EL (cell line): ENCODE measurements at places on chromosomes 11 and 22.

DNA sequence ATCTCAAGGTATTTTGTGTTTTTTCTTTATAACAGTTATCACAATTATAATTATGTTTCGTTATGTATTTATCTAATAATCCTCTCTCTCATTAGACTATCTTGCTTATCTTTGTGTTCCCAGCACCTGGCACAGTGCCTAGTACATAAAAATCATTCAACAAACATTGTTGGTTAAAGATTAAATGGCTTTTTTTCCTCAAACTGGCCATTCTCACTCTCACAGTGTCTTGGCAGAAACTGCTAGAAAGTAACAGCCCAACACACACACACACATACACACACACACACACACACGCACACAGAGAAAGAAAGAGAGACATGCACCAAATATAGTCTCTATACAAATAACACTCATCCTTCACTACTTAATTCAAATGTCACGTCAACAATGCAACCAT, 36.8 kb downstream of the OR10A6 start:
- DNase-seq: no peak

DNA sequence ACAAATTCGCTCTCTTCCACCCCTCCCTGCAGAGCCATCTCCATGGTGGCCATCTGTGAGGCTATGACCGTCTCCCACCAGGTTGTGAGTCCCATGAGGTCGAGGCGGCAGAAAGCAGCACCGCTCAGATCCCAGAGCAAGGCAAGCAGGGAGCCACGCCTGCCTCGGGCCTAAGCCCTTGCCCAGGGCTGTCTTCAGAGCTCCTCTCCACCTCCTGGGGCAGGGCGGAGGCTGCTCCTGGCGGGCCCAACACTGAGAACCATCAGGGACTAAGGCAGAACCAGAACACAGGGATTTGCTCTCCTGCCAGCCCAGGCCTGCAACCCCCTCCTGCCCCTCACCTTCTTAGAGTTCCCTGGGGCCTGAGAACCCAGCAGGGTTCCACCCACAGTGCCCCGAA, 80.9 kb upstream of the WNT11 start:
- DNase-seq: no peak

- DNase-seq: no peak
These were observed 96.1 kb upstream of the BID start for GRCh38 chr22:17870407-17870806.

DNA sequence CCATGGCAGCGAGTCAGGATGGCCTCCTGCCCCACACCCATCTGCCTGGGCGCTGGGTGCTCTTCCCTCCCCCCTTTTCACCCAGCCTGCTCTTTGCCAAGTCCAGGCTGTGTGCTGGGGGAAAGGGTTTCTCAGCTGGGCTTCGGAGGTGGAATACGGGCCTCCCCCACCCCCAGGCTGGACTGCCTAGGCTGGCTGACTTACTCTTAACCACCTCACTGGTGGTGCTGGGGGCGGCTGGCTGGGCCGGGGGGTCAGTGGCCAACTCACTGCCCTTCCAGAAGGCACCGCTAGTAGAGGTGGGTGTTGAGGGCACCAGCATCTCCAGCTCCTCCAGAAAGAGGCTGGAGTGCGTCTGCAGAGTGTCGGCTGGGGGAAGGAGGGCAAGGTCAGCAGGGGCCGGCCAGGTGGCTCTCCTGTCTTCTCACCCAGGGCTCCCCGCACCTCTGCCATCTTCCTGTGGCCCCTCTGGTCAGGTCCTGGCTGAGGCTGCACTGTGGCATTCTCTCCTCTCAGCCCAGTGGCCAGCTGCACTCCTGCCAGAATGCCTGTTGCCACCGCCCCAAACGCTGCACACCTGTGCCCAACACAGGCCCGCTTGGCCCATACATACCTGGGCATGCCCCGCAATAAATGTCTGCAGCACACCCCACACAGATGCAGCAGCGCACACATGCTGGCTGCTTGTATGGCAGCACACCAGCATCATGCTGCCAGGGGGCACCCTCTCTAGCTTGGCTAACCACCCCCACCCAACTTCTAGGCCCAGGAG, 9.7 kb downstream of the PITPNM1 start:
- DNase-seq: no peak

DNA sequence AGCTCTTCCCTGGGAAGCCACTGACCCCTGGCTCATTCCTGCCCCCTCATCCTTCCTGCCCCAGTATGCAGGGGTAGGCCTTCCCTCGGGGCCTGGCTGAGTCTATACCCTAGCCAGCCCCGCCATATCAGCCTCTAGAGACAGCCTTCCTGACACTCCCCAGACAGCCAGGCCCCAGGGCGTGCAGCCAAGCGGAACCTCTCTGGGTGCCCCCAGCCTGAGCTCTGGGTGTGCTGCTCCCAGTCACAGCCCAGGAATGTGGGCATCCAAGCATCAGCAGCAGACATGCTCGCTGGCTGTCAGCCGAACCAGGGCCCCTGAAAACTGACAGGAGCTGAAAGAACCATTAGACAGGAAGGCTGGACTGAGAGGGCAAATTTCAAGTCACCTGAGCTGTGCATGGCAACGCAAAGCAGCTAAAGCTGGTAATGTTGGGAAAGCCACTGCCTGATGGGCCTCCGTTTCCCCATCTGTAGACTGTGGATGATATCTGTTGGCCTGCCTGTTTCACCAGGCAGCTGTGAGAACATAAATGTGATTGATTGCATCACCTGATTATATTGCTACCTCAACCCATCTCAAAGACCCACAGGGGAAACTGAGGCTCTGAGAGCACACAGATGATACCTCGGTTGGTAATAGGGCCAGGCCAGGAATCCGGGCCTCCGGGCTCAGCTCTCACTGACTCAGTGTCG, 93.2 kb downstream of the LRRC32 start:
- DNase-seq: peak; percentile 97

GRCh38 chr11:123509737-123510578, 79.9 kb downstream of the GRAMD1B start:
- peak; percentile 64 for DNase-seq

DNA sequence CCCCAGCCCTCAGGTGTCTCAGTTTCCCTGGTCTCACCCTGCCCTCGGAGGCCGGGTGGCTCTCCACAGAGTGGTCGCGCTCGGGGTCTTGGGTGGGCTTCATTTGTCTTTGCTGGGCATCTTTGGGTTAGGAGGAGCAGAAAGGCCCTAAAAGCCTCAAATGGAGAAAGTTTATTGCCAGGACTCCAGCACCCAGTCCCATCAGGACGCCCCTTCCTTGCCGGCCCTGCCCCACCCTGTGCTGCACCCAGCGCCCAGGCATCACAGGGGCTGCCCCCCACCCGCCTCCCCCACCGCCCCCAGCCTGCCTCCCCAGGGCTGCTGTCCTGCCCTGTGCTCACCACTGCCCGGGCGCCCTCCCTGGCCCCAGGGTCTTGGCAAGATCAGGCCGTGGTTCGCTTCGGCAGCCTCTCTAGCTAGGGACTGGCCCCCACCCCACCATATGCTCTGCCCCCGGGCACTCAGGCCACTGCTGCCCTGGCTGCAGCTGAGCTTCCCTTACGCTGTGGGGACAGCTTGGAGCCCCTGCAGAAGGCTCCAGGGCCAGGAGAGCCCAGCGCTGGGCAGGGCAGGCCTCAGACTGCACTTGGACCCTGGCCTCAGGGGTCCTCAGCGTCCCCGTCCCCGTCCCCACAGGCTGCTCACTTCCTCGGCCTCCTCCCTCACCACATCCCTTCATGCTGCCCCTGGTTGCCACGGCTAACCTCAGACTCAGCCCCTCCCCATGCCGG, 31.4 kb downstream of the MOB2 start:
- no peak for DNase-seq

DNA sequence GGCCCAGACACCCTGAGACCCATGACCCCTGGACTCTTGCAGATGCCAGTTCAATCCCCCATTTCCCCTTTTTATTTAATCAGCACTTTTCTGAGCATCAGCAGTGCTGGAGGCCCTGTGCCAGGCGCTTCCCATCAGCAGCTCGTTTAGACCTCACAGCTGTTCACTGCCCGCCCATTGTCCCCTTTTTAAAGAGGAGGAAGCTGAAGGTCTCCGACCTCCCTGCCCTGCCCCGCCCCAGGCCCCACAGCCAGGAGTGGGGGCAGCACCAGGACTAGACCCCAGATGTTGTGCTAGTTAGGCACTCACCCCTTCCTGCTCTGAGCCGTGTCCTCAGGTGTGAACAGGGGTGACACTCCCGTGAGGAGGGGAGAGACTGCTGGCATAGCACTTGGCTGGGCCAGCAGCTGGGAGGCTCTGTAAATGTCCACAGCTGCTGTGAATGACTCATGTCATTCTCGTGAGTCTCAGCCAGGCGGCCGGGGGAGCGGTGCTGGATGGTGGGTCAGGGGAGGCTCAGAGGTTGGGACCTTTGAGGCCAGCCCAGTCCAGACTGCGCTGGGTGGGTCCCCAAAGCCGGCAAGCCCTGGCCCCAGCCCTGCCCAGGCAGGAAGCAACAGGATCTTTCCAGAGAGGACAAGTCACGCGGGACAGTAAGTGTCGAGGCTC, 19.9 kb downstream of the EMID1 start:
- DNase-seq: peak; percentile 25

GRCh38 chr22:31742115-31742514, 7.8 kb downstream of the PRR14L start:
- peak; percentile 8 for DNase-seq

- DNase-seq: no peak
These were observed 19.5 kb upstream of the FLRT1 start for GRCh38 chr11:64015935-64016845.

- DNase-seq: no peak
These were observed 192.7 kb downstream of the OPCML start for GRCh38 chr11:133339495-133340140.

DNA sequence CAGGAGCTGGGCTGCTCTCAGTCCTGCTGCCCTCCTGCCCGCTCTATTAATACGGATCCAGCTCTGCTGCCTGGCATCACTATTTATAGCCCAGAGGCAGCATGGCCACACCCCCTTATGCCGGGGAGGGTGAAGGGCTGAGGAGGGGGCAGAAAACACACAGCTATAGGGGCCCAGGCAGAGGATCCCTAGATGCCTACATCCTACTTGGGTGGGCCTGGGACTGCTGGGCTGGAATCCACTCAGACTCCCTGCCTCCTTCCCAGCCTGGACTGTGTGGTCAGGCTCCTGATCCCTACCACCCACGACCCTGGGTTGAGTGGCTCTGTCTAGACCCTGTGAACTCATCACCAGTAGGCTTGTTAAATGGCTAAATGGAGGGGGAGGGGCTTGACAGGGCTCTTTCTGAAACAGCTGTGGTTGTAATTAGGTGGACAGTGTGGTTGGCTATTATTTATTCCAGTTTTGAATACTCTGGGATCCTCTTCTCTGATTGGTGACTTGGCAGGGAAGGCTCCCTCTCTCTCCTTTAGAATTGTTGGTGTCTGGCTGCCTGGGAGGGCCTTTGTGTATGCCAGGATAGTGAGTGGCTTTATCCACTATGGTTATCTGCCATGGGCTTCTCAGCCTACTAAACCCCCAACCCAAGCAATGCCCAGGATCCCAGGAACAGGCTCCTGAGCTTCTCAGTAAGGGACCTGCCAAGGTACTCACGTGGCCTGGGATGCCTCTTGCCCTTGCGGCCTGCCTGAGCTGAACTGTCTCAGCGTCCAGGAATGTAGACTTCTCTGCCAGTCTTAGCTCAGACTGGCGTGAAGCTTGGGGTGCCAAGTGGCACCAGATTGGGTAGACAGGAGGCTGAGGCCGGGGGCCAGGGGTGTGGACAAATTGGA, 15.2 kb downstream of the PHLDB1 start:
- peak; percentile 90 for DNase-seq

DNA sequence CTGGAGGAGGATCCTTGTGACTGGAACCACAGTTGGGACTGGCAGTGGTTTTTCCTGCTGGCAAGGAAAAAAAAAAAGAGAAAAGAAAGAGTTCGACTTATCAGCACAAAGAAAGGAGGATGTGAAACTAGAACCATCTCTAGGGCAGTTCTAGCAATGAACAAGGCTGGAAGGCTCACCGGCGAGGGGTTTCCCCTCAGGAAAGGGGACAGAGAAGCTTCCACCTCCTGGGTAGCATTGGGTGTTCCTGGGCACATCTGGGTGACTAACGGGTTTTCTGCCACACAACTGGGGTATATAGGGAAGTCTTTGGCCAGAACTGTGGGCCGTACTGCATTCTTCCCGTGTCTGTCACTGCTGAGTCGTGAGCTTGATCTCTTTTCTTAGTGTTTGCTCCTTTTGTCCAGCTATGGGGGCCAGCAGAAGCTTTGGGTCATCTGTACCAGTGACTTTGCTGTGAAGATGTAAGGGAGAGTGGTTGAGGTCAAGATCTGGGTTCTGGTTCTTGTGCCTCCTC, 109.4 kb upstream of the OR4B1 start:
- peak; percentile 70 for DNase-seq

- peak; percentile 92 for DNase-seq
These were observed 47.5 kb upstream of the SCUBE2 start for GRCh38 chr11:9138612-9139579.

DNA sequence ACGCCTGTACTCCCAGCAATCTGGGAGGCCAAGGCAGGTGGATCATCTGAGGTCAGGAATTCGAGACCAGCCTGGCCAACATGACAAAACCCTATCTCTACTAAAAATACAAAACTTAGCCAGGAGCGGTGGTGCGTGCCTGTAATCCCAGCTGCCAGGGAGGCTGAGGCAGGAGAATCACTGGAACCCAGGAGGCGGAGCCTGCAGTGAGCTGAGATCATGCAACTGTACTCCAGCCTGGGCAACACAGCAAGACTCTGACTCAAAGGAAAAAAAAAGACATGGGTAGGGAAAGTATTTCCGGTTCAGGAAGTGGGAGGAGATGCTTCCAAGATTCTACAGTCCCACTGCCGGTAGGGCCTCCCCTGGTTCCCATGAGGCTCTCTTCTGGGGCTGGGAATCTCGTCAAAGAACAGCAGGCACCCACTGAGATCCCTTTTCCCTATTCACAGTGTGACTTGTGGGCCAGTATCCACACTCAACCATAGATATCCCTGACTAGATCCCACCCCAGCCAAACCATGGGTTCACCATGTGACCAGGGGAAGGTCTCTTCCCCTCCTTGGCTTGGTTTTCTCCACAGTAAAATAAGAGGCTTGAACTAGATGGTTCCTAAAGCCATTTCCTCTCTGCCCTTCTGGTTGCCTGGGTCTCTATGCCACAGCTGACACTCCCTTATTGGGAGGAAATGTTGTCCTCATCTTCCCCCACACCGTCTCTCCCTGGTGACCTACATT, 443.3 kb downstream of the BUD13 start:
- DNase-seq: no peak

- peak; percentile 47 for DNase-seq
These were observed 2.5 kb upstream of the LRRC74B start for GRCh38 chr22:21042978-21043859.

DNA sequence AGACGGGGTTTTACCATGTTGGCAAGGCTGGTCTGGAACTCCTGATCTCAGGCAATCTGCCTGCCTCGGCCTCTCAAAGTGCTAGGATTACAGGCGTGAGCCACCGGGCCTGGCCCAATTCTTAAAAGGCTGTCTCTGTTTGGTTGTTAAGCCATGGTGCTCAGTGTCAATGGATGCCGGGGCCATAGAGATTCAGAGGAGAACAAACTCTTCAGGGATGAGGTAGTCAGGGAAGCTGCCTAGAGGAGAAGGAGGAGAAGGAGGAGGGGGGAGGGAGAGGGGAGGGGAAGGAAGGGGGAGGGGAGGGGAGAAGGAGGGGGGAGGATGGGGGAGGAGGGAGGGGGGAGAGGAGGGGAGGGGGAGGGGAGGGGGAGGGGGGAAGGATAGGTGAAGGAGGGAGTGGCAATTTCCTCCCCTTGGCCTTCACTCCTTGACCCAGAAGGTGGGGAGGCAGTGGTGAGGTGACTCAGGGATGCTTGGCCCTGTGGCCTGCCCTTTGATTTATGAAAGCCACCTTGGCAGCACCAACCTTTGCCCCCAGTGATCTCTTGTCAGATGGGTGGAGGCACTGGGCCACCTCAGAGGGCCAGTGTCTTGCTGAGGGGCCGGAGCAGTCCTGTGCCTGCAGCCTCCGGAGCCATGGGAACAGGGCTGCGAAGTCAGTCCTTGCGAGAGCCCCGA, at the start of gene C11orf86:
TSS of gene C11orf86 (plus strand) at position 581 of the 681 bp plus-strand sequence. CDS start at position 640, 59 bp downstream.
- no peak for DNase-seq
